ENCODE measurements at places on chromosomes 12 and 14. TPM values are rescaled to one million over a fixed set of nuclear protein-coding genes. Genes with fewer than 3 reads are reported as not detected.
A peak's percentile ranks its signal among the peaks of the same experiment; 100 is the strongest.

DNA sequence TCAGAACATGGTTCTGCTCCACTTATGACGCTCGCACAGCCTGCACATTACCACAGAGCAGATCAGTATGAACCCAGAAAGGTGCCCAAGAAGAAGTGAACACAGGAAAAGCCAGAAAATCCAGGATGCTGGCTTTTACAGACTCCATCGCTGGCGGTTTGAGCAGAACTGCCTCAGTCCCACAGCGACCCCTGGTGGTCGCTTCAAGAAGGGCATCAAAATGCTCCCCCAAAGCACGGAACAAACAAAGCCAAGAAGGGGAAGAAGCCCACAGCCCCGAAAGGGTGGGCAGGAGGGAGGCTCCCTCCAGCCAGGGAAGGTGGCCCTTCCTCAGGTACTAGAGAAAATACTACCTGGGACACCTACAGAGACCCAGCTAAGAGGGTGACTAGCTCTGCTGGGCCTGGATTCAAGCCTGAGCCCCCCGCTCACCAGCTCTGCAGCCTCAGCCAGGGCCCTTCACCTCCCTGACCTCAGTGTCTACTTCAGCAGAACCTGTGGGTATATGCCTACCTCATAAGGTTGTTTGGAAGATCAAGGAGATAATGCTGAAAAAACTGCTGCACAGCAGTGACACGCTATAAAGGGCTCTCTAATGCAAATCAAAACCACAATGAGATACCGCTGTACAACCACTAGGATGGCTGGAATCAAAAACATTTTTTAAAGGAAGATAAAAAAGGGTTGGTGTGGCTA, 98.1 kb downstream of the NCOR2 start:
- DNase-seq = no peak

- DNase-seq = peak; percentile 79
These were observed at the start of gene DGLUCY for GRCh38 chr14:91113829-91114078. DGLUCY (plus strand) TSS chr14:91114073; CDS start chr14:91160295, 46,222 bp downstream.

Gene NOVA1
- total RNA-seq = 5.1 TPM

DNA sequence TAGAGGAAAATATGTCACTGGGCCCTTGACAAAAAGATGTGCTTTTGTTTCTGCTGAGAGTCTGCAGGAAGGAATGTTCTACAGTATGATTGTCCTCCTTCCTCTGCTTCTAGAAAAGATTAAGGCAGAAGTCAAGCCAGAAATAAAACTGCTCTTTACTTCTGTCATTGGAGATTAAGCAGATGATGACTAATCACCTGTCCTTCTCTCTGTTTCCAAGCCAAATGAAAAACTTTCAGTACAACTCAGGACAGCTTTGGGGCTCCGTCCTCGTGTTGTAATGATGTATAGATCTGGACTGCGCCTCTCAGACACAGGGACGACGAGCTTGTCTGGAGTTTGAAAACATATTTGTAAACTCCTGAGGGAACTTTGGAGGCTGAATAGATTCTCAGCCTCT, 159.3 kb downstream of the DYRK2 start:
- peak; percentile 11 for DNase-seq

Gene RFX4
- not detected for total RNA-seq

GRCh38 chr14:52868911-52869618, 77.7 kb upstream of the GNPNAT1 start:
- DNase-seq = no peak

DNA sequence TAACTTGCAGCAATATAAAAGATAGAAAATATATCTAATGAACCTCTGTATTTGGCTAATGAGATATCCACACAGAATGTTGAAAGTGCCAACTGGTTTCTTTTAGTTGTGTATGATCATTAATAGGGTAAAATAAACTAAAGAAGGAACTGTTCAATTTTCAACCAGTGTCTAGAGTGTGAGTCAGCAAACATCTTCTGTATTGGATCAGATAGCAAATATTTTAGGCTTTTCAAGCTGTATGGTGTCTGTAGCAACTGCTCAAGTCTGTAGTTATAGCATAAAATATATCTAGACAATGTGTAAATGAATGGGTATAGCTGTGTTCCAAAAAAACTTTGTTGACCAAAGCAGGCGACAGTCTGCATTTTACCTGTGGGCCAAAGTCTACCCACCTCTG, 23.5 kb upstream of the NOVA1 start:
- no peak for DNase-seq

- DNase-seq = no peak
These were observed 35.3 kb downstream of the CD9 start for GRCh38 chr12:6235499-6235898.

Gene CAPZA3
- total RNA-seq = not detected

GRCh38 chr12:115870021-115870420, 407.5 kb downstream of the MED13L start:
- DNase-seq = no peak

Gene C12orf54
- total RNA-seq = not detected

Gene FZD10
- total RNA-seq = not detected

Gene MCRS1
- total RNA-seq = 37.5 TPM

- DNase-seq = peak; percentile 96
These were observed 124.2 kb downstream of the HMGA2 start for GRCh38 chr12:65948320-65949008.

Gene SPIC
- total RNA-seq = not detected

GRCh38 chr12:110948041-110948440, 27.7 kb upstream of the MYL2 start:
- no peak for DNase-seq

Data from fibroblast of lung (primary cell).